ENCODE measurements at places on chromosomes 3 and 15.
A peak's percentile ranks its signal among the peaks of the same experiment; 100 is the strongest.

DNA sequence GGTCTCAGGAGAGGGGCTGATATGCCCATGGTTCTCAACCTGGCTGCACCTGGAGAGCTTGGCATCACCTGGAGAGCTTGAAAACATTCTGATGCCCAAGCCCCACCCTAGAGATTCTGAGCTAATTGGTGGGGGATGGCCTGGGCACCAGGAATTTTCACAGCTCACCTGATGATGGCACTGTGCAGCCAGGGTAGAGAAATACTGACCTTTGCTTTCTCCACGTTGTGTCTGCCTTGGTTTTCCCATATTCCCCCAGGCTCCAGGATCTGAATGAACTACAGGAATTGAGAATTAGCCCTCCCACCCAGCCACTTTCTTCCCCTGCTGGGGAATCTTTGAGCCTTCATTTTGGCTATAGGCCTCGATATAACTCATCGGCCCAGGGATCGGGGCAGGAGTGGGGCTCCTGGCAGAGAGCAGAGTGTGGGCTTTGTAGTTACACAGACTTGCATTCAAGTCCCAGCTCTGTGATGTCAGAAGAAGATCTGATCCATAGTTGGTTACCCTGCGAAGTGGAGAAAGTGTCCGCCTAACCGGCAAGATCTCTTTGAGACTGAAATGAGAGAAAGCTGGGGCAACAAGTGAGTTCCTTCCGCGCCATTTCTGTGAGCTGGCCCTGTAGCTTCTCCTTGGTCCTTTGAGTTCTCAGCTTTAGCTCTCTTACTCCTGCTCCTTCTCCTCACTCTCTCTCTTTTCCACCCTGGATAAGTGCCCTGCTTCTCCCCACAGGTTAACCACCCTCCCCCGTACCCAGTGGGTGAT is 33.1 kb upstream of the UBE2Q2 start:
- peak; percentile 36 for DNase-seq

DNA sequence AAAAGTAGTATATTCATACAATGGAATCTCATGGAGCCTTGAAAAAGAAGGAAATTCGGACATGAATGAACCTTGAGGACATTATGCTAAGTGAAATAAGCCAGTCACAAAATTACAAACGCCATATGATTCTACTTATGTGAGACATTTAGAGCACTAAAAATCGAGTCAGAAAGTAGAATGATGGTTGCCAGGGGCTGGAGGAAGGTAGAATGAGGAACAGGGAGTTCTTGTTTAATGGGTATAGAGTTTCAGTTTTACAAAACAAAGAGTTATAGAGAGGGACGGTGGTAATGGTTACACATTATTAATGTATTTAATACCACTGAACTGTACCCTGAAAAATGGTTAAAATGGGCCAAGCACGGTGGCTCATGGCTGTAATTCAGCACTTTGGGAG is 19.5 kb downstream of the UBXN7 start:
- DNase-seq, result no peak

GRCh38 chr3:48702320-48702920 is 14.6 kb downstream of the IP6K2 start:
- DNase-seq, result no peak

GRCh38 chr15:99086327-99086667 is 18.6 kb upstream of the SYNM start:
- no peak for DNase-seq

- peak; percentile 43 for DNase-seq
These were observed 249.9 kb downstream of the ROBO1 start for GRCh38 chr3:79517766-79518413.

DNA sequence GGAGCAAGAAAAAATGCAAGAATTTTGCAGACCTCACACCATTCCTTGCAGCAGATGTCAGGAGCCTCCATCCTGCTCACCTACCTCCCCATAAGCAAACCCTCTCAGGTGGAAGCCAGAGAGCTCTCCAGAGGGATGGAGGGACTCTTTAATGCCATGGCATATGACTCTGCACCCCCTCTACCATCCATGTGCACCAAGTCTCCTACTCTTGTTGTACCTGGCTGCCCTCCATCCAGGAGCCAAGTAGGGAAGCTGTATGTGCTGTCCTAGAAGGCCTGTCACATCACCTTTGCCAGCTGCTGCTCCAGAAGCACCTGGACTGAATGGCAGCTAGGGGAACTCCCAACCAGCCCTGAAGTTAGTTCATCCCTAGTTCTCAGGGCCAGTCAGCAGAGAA is 38.5 kb upstream of the PRR20G start:
- no peak for DNase-seq

DNA sequence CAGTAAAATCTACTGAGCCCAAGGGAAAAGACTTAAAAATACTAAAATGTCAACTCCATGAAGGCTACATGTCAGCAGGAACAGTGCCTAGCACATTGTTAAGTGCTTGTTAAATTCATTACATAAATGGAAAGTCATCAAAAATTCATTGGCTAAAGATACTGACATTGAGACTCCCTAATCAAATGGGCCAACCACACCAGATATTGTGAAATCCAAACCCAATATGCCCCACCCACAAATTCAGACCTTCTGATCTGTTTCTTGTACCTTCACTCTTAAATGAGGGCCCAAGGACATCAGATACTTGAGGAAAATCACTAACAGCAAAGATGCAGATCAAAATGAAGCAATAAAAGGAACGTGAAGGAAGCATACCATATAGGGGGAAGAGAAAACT is 20.7 kb downstream of the MRPS22 start:
- no peak for DNase-seq

DNA sequence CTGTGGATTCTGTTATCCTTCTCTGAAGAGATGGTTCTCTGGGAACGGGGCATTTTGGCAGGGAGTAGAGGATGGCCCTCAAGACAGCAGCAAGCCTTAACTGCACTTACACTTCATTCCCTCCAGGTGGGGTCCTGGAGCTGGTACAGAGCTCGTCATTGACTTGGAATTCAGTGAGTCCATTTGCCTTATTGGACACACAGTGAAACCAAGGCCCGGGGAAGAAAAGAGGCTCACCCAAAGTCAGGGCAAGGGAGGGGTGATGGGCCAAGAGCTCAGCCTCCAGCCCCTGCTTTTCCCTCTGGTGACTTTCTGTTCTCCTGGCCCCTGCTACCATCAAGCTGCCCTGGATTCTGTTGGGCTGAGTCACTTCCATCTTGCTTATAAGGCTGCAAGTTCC is 125.6 kb downstream of the ETFA start:
- peak; percentile 40 for DNase-seq

GRCh38 chr15:65869126-65869953 is at the start of gene RAB11A:
TSS of gene RAB11A (plus strand) at chr15:65869491. CDS start at chr15:65869586, 95 bp downstream.
- DNase-seq, result peak; percentile 99

DNA sequence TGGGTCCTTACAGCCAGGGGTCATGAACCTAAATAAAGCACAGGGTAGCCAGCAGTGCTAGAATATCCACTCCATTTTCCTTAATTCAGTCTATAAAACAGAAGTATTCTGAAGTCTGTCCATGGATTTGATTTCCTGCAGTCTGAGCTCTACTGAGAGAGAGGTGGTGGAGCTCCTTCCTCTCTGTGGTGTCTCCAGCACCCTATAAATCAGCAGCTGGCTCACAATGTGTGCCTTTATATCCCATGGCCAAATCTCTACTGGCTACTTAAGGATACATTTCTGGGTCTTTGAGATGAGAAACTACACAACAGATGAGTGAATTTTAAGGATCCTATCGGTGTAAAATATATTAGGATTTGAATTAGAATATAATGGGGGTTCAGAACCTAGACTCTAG is 339.9 kb upstream of the RBMS3 start:
- DNase-seq, result no peak

DNA sequence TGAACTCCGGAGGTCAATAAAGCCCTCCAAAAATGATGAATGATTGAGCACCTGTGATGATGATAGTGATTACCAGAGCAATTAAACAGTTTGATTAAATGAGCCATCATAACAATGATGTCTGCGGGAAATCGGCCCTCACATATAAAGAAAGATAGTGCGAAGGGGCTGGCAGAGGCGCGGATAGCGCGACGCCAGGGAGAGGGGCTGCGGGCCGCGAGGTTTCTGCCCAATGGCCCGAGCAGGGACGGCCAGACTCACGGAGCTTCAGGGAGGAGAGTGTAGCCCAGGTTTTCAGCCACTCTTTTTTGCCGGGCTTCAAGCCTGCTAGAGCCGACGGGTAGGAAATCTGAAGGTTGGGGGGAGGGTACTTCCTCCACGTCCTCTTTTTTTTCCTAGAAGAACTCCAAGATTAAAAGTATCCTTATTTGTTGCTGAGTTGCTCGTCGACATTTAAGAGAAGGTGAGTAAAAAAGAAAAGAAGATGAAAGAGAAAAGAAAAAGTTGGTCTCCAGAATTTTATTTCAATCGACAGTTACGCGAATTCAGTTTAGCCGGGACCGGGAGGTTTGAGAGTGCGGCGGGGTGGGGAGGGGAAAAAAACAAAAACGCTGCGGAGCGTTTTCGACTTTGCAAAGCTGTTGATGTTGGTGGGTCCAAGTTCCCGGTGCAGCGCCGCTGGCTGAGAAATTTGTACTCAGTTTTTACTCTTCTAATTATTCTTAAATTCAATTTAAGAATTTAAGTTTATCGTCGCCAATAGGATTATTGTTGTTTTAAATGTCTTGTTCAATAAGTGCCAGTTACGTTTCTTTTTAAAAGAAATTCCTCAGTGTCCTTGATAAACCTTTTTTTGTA is 2.2 kb upstream of the MEIS2 start:
- peak; percentile 64 for DNase-seq

GRCh38 chr3:190056742-190057141 is 64.0 kb downstream of the P3H2 start:
- no peak for DNase-seq

GRCh38 chr3:128770387-128770786 is 44.4 kb downstream of the RAB7A start:
- DNase-seq, result no peak

GRCh38 chr15:70297465-70298058 is 199.8 kb upstream of the TLE3 start:
- no peak for DNase-seq

DNA sequence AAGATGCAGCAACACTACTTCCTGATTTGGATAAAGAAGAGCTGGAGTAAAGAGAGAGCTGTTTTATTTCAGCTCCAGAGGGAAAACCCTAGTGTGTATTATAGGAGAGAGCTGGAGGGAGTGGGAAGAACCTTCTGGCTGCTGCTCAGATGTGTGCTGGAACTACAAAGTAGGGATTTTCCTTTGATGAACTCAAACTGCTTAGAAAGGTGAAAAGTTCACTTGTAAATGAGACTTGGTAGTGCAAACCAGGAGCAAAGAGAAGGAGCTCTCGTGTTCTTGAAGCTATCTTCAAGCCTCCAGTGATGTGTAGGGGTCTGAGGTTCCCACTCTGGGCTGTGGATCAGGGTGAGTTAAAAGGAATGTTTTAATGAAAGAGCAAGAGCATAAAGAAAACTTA is 110.4 kb downstream of the EDEM1 start:
- no peak for DNase-seq

DNA sequence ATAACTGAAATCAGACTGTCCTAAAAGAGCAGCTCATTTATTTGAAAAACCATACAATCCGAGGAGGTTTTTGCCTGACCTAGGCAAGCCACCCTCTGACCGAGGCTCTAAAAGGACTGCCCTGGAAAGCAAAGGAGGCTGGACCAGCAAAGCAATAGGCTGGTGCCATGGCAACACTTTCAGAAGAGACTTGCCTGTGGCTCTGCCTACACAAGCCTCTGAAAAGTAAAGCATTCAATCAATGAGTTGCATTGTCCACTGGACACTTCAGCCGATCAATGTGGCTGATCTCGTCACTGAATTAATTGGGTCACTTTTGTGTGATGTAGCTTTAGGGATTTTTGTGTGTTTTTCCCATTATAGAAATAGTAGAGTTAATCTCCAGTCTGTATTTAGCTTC is 99.1 kb upstream of the SEMA6D start:
- DNase-seq, result no peak

GRCh38 chr15:80416702-80417101 is 12.5 kb downstream of the ARNT2 start:
- DNase-seq, result no peak

GRCh38 chr3:146226881-146227280 is 24.0 kb downstream of the PLSCR4 start:
- no peak for DNase-seq

- DNase-seq, result no peak
These were observed 363.3 kb downstream of the ULK4 start for GRCh38 chr3:41598402-41599126.

- DNase-seq, result no peak
These were observed 244.4 kb upstream of the TRIM42 start for GRCh38 chr3:140433431-140433830.

- DNase-seq, result peak; percentile 70
These were observed 657 bp downstream of the TLNRD1 start for GRCh38 chr15:81001152-81002008.

DNA sequence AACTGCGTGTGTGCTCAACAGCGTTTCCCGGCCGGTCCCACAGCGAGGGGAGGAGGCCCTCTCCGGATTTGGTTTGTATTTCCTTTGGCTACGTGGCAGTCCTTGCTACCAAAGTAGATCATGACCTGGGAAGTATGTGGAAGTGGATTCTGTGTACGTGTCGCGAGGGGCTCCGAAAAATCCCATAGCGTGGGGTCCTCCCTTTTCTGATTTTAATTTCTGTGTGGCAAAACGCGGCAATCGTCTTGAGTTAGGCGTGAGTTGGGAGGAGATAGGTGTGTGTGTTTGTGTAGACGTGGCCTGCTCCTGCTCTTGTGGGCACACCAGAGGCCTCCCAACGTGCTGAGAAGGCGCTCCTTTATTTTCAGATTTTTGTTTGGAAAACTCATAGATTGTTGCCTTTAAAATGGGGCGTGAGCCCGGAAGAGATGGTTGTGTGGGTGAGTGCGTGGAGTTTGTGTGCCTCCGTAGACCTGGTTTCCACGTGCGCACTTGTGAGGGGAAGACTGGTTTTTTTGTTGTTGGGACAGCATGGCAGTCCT is 1.2 kb downstream of the TRIM71 start:
- DNase-seq, result no peak

- DNase-seq, result no peak
These were observed 10.1 kb upstream of the RTP4 start for GRCh38 chr3:187358068-187358467.

DNA sequence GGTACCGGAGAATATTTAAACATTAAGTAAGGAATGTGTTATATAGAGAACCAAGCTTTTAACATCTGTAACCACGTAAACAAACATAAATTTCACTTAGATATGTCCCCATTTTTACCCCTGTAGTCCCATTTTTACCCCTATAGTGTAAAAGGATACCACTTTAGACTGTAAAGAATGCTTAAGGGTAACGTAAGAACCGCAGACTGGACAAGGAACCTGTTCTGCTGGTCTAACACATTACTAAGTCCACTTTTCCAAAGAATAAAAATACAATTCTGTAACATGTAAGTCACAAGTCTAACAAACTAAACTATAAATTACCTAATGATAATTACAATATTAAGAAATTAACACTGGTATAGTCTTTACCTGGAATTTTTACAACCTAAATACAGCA is 2.9 kb downstream of the SLC12A6 start:
- DNase-seq, result no peak

- DNase-seq, result no peak
These were observed 21.1 kb upstream of the SATB1 start for GRCh38 chr3:18446149-18446825.

GRCh38 chr3:17982211-17982880 is 239.9 kb upstream of the TBC1D5 start:
- no peak for DNase-seq

GRCh38 chr3:181933052-181933618 is 221.4 kb downstream of the SOX2 start:
- DNase-seq, result no peak

- DNase-seq, result no peak
These were observed 40.0 kb upstream of the FAM3D start for GRCh38 chr3:58706395-58707167.

GRCh38 chr3:120101624-120102023 is 7.4 kb upstream of the GSK3B start:
- no peak for DNase-seq

All from BE2C (cell line).